ENCODE measurements at places on chromosomes 1 and 21.

DNA sequence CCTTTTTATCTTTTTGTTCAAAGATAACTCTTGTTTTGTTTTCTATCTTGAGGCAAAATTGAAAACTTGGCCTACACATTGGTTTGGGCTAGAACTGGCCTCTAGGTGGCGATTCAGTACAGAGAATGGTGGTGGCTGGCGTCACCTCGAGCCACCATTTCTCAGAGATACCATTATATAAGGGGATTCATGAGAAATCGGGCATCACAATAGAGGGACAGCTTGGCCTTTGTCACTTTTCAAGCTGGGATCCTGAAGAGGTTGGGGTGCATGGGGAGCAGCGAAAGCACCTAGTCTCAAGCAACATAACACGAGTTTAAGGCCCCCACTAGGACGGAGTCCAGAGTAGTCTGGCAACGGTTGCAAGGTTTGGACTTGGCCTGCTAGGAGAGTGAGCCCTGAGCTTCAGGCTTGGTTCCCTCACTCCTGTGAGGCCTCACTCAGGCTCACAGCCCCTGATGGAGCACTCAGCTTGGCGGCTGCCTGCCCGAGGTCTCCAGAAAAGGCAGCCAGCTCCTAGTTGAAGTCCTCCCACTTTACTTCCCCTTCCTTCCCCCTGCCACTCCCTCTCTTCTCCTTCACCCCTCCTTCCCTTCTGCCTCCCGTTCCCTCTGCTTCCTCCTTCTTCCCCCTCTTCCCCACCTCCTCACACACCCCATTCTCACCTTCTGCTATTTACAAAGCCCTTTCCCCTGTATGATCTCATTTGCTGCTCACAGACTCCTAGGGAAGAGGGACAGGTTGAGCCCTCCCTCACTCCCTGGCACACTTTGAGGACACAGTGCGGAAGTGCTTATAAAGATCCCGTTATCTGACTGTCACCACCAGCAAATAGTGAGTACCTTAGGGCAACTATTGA is 67.8 kb downstream of the LRIG2 start:
- peak; percentile 1 for DNase-seq

DNA sequence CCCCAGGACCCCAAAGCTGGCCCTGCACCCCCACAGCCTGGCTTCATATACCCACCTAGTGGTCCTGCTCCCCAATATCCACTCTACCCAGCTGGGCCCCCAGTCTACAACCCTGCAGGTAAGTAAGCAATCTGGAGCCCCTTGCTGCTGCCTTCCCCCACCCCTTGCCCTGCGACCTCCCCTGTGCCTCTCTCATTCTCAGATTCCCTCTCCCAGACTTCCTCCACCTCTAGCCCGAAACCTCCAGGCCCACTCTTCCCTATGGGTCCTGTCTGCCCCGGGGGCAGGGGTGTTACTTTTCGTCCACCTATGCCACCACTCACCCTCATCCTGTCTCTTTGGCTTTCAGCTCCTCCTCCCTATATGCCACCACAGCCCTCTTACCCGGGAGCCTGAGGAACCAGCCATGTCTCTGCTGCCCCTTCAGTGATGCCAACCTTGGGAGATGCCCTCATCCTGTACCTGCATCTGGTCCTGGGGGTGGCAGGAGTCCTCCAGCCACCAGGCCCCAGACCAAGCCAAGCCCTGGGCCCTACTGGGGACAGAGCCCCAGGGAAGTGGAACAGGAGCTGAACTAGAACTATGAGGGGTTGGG is 2.9 kb downstream of the SHISA4 start:
- DNase-seq = no peak

DNA sequence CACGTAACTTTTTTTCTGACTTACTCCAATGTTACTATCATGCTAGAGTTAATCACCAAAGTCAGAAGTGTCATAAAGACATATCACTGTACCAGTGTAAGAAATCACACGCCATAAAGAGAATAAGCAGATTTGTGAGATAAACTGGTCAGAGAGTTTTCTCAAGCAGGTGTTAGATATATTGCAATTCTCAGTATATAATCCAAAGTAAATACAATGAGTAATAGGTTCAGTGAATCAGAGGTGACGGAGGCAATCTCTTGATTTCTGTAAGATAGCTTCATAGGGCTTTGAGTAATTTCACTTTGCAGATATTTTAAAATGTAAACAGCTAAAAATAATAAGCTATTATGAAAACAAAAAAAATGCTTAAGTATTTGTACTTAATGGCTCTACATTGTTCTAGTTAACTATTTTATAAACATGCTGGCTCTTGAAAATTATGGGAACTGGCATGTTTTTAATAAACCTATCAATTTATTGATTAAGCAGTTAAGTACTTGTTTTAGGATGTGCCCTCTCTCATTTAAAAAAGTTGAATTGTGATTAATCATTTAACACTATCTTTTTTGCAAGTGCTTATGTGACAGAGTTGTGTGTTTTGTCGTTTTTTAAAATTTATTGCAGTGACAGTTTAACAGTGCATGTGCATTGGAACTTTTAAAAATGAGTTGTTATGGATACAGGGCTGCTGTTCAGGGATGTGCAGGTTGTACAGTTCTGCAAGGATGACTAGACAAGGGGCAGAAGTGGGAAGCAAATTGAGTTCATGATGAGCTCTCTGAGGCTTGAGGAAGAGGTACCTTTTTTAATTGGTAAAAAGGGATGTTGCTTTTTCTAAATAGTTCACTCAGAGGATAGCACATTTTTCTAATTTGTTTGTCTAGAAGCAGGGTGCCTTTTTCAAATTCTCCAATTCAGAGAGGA is 119.1 kb downstream of the USP25 start:
- DNase-seq = no peak

GRCh38 chr1:46300673-46301405 is 2.6 kb downstream of the LRRC41 start:
- no peak for DNase-seq

DNA sequence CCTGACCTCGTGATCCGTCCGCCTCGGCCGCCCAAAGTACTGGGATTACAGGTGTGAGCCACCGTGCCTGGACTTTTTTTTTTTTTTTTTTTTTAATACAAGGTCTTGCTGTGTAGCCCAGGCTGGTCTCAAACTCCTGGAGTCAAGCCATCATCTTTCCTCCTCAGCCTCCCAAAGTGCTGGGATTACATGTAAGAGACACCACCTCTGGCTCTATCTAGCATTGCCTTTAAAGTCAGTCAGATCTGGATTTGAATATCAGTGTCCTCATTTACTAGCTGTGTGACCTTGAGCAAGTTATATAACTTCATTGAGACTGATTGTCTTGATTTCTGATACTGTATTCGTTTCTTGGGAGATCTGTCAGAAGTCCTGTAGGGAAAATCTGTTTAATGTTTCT is 6.6 kb downstream of the MAP3K21 start:
- no peak for DNase-seq

- no peak for DNase-seq
These were observed 15.8 kb downstream of the OR14I1 start for GRCh38 chr1:248686815-248687214.

DNA sequence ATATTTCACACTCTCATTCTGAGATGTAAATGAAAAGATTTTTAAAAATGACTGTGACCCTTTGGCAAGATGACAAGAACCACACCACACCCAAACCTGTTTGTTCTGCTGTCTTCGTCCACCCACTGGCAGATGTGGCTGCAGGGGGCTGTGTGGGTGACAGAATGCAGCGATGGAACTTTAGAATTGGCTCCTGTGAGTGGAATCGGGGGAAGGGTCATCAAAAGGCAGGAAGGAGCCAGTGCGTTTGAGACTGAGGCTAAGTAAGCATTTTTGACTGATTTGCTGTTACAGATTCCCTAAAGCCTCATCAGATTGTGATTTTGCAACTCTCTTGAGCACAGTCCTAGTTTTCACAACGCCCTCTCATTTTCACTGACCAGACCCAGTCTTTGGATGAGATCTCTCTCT is 111.2 kb upstream of the ADGRL2 start:
- DNase-seq = no peak

DNA sequence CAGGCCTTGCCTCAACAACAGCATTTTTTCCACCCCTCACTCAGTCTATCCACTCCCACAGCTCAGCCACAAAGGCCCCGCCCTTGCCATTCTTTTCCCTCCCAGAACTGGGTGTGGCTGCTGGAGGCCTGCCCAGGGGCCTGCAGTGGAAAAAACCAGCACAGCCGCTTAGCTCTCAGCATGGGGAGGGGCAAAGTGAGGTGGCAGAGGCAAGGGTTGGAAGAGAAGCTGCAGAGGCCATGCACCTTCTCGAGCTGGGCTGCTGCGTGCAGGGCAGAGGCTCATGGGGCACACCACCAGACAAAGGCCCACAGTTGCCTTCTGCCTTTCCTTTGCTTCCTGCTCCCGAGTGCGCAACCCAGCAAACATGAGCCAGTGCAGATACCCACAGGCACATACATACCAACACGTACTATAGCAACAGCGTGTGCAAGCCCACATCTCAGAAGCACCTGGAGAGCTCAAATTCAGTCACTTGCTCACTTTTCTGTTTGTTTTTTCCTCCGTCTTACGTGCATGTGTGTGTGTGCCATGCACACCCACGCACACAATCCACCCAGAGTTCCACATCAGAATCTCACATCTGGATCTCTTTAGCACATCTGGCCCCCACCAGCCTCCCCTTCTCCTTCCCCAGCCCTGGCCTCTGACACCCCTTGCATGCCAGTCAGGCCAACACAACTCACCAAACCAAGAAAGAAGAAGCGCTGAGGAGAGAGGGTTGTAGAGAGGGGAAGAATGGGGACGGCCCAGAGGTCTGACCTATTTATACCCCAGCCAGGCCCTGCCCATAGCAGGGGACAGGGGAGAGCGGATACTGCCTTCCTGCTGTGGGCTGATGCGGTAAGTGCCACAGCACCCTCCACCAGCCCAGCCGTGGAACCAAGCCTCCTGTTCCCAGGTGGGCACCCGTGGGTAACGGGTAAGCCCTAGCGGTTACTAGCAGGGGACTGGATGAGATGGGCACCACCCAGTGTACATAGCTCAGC is at the start of gene S100A4:
Gene S100A4 (minus strand): TSS at position 740 of the 989 bp plus-strand sequence. CDS start 1,012 bp downstream, outside the sequence.
- DNase-seq = peak; percentile 68
